Stimulated activated CD4-positive, alpha-beta T cell treated with anti-CD3 and anti-CD28 coated beads, Interleukin-15, amount 100 ng/mL, for 1 hour (primary cell): ENCODE measurements at places on chromosomes 2 and 18.

DNA sequence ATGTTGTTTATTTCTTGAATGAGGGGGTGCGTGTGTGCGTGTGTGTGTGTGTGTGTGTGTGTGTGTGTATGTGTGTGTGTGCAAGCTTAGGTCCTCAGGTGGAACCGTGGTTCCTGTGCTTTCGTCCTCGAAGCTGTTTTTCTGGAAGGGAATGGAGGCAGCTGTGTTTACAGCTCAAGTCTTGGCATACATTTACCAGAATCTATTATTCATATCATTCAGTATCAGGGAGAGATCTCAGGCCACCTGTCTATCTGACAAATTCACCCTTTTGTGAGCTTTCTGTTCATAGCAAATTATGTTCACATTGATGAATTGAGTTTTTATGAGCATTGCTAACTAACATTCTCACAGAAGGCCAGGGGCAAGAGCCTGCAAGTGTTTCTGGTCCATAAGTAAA is 550.4 kb downstream of the ARHGAP15 start:
- no peak for DNase-seq

DNA sequence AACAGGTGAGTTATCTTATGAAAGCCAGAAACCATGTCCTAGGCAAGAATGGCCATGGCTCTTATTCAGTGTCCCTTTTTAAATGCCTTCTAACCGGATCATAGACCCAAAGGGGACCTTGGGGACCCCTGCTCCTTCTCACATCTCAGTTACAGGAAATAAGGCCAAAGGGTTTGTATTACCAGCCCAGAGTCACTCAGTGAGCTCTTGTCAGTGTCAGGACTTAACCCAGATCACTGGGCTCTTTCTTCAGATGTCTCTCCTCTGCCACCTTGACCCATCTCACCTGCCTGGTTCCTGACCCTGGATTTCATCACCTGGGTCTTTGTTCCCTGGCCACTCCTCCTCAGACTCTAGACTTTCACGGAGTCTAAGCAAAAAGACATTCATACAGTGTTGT is 556.7 kb downstream of the CMPK2 start:
- no peak for DNase-seq

GRCh38 chr2:60230596-60230995 is 322.9 kb downstream of the BCL11A start:
- DNase-seq, result no peak

DNA sequence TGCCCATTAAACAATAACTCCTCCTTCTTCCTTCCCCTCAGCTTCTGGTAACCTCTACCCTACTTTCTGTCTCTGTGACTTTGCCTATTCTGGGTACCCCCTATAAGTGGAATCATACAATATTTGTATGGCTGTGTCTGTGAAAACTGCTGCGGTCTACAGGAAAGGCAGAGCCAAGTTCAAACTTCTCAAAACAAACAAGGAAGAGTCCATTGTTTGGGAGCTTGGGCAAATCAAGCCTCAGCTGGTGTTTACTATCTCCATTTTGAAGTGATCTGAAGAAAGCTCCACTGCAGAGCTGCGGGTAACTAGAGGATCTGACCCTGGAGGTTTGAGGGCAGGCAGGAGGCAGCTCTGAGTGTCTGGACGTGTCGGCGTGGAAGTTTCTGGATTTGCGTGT is 48.6 kb upstream of the DAPL1 start:
- no peak for DNase-seq

- DNase-seq, result no peak
These were observed 9.8 kb upstream of the MALT1 start for GRCh38 chr18:58661423-58661822.

- DNase-seq, result no peak
These were observed 138.4 kb downstream of the FAM210A start for GRCh38 chr18:13587937-13588336.

GRCh38 chr2:221969087-221969829 is 329.5 kb downstream of the PAX3 start:
- DNase-seq, result no peak

DNA sequence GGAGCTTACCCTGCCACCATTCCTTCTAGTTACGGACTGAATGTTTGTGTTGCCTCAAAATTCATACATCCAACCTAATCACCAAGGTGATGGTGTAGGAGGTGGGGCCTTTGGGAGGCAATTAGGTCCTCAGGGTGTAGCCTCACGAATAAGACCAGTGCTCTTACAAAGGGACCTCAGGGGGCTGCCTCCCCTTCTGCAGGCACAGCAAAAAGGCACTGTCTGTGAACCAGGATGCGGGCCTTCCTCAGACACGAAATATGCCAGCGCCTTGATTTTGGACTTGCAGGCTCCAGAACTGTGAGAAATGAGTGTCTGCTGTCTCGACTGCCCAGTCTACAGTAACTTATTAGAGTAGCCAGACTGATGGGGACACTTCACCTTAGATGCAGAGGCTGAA is 150.4 kb upstream of the HDAC4 start:
- no peak for DNase-seq

- DNase-seq, result peak; percentile 22
These were observed 37.0 kb upstream of the GRHL1 start for GRCh38 chr2:9914384-9915065.

DNA sequence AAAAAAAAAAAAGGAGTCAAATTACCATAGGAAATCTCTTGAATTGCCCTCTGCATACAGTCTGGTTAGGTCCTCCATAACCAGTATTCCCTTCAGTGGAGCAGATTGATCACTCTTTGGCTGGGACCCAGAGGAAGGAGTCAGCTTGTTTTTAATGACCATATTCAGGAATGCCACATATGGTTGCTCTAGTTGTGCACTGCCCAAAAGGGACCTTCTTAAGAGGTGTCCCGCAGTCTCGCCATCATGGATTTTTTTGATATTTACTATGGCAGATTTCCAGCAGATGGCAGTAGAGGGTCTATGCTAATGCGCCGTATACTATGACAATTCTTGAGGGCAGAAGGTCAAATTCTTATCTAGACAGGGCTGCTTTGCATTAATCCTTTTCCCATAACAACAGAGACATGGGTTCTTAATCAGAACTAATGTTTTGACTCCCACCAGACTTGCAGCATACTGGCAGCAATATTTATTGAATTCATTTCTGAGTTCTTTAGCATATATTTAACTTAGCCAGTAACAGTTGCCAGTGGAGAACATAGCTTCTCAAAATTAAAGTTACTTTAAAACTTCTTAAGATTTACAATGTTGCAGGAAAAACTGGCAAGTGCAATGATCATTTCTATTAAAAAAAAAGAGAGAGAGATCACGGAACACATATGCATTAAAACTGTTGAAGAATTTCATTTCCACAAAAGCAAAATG is 31.8 kb upstream of the INPP4A start:
- no peak for DNase-seq

- DNase-seq, result no peak
These were observed 36.4 kb upstream of the ZCCHC2 start for GRCh38 chr18:62486290-62486964.

- no peak for DNase-seq
These were observed 19.8 kb downstream of the BIN1 start for GRCh38 chr2:127086990-127087790.

DNA sequence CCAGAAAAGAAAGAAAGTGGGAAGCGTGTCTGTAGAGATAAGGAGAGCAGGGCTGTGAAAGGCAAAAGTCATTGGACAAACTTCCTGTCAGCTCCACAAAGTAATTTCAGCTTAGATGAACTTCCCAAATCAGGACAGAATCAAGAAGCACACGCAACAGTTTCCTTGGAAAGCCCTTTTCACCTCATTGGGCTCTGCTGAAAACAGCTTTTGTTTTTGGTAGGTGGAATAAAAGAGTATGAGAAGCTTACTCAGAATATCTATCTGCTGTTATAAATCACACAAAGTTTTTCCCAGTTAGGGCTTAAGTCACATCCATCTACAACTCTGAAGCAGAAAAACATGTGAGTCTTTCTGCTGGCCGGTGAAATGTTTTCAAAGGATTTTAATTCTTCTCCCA is 42.4 kb upstream of the EFEMP1 start:
- DNase-seq, result no peak

GRCh38 chr2:160492401-160493226 is 993 bp downstream of the RBMS1 start:
- peak; percentile 34 for DNase-seq

DNA sequence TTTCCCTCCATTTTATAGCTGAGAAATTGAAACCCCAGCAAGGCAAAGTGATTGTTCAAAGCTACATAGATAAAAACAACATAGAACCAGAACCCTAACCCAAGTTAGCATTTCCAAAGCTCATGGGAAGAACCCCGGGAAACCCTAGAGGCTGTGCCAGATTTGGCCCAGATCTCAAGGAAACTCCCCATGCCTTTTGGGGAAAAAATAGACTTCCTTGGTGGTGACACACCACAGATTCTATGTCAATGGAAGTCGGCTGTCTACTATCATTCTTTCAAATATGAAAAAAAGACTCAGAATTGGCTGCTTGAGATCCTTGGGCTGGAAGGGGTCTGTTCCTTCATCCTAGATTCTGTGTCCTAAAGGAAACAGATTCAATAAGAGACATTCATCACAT is 8.4 kb downstream of the COL6A3 start:
- no peak for DNase-seq

DNA sequence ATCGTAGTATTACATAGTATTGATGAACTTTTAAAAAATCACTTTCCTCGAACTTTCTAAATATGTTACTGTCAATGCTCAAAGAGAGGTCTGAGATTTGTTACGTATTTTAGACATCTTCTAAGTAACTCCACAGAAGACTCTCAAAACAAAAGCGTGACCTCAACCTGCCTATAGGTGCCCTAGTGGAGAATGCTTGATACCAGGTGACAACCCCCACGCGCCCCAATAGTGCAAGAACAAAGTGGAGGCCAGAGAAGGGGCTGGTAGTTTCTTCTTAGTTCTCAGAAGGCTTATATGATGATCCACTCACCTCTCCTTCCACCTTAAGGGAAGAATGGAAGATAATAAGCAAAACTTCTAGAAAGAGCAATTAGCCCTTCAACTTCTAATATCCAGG is 102.6 kb downstream of the ANKRD44 start:
- no peak for DNase-seq

DNA sequence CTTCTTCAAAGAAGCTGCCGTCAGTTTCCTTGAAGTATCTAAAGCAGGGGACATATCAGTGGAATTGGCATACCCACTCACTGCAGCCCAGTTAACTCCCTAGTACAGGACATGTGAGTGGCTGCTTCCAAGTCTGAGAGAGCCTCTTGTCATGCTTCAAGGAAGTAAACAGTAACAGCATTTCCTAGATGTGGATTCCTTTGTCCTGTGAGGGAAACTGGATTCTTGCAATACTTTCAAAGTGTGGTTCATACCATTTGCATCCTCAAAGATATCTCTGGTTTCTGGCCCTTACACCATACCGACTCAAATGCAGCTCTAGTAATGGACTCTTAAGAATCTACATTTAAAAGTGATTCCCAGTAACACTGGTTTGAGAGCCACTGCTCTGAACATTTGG is 87.2 kb downstream of the ESCO1 start:
- DNase-seq, result no peak

- no peak for DNase-seq
These were observed 112.2 kb upstream of the NT5C1B start for GRCh38 chr2:18701546-18701945.

GRCh38 chr2:100856732-100857131 is 36.8 kb downstream of the NPAS2 start:
- DNase-seq, result no peak

- DNase-seq, result no peak
These were observed 41.7 kb downstream of the UBR3 start for GRCh38 chr2:169868951-169869350.

GRCh38 chr2:147182260-147182659 is 662.6 kb upstream of the ACVR2A start:
- DNase-seq, result peak; percentile 7

DNA sequence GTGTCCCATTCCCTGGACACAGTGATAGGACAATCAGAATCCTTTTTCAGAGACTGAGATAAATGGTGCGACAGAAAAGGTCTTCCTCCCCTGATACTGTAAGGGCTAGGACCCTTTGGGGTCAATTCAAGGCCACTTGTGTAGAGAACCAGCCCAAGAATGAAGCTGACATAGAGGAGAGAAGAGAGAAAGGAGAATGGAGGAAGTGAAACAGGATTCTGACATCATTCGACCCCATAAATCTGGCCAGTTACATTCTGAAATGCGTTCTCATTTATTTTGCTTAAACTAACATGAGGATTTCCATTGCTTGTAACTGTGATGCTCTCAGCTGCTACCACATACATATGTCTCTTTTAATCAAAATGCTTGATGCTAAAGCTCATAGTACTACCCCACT is 148.1 kb downstream of the TMEM163 start:
- no peak for DNase-seq

DNA sequence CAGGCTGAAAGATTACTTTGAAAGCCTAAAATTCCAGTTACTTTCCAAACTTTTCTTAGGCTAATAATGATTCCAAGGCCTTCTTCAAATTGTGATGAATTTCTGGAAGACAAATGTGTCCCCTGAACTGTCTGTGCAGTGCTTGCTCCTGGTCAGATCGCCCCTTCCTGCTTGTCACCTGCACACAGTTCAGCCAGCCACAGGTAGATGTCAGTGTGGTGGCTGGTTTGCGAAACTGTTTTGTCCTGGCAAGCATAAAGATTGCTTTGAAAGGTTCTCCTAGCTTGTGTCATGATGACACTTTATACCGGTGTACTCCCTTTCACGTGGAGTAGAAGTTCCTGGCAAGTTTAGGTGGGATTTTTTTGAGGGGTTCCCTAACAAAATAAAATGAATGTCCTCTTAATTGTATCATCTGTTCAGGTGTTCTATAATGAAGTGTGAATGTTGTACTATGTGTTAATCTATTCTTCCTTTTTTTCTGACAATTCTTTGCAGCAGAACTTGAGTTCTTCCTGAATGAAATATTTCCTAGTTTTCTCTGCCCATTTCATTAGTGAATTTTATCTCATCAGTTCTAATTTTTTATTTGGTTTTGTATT is 298.8 kb downstream of the ZNF407 start:
- no peak for DNase-seq

DNA sequence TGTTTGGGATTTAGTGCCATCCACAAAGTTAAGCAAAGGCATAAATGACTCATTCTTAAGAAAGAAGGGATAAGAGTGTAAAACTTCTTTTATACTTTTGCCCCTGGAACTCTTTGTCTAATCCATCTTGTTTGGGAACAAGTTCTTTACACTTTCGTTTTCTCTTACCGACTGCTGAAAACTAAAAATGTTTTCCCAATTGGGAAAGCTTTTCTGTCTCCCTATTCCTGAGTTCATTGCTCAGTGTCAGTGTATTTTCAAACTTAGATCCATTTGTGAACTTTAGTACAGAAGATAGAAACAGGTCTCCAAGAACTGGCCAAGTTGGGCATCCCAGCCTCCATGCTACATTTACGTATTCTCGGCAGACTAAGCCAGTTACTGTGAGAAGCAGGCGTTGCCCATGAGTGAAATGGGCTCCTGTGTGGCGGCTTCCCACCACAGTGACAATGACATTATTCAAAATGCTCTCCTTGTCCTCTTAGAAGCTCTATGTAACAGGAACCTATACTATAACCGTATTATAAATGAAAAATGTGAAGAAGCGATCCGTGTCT is 51.7 kb downstream of the TGOLN2 start:
- DNase-seq, result no peak

GRCh38 chr18:42641996-42642395 is 473.5 kb downstream of the RIT2 start:
- no peak for DNase-seq

GRCh38 chr18:79884963-79885728 is 66.3 kb downstream of the SLC66A2 start:
- no peak for DNase-seq
